Fibroblast of villous mesenchyme (primary cell): ENCODE measurements at places on chromosomes 2 and 18. TPM values are rescaled to one million over a fixed set of nuclear protein-coding genes. Genes with fewer than 3 reads are reported as not detected.

The QPCT gene
- 27.1 and 47.5 TPM in 2 replicates for total RNA-seq

The CD226 gene
- total RNA-seq = 0.97 and 2.6 TPM in 2 replicates

The CD8B gene
- total RNA-seq = not detected in 2 replicates

The DES gene
- total RNA-seq = 20.7 and 35.8 TPM in 2 replicates

The CCDC85A gene
- 2.3 and 5.2 TPM in 2 replicates for total RNA-seq

The IL18RAP gene
- total RNA-seq = not detected in 2 replicates

The INHBB gene
- under 0.01 TPM in 2 replicates for total RNA-seq

The CKAP2L gene
- total RNA-seq = 6.8 and 10.4 TPM in 2 replicates

The CCDC142 gene
- total RNA-seq = 27.2 and 29.6 TPM in 2 replicates

The WNT10A gene
- not detected in 2 replicates for total RNA-seq

The UBXN4 gene
- 66.7 and 96.3 TPM in 2 replicates for total RNA-seq

The PLB1 gene
- 0.32 and 3.0 TPM in 2 replicates for total RNA-seq

GRCh38 chr2:39124746-39125057, 3.9 kb upstream of the SOS1 start:
- DNase-seq = no peak

DNA sequence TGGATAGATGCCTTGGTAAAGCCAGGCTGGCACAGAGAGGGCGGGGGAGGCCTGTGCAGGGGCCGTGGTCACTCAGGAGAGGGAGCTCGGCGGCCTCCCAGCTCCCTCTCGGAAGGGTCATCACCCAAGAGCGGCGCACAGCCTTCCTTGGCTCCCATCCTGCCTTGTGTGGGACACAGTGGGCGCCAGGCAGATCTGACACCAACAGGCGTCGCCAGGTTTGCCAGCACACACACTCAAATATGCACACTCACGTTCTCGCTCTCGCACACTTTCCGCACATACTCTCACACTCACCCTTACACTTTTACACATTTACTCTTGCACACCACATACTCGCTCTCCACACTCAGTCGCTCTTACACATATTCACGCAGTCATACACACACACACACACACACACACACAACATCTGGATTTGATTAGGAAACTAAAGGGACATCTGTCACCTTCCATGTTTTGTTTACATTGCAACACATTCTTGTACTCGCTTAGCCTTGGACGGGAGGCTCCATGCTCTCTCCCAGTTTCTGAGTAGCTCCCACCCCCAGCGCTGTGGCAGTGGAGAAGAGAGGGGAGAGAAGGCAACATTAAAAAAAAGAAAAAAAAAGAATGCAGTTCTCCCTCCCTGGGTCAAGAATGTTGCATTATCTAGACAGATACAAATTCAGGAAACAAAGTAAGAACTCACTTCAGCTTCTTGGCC, 10.5 kb downstream of the CHMP1B start:
- DNase-seq = peak; percentile 65

- DNase-seq = no peak
Measured at GRCh38 chr18:75587131-75587530, 159.6 kb upstream of the SMIM21 start.

DNA sequence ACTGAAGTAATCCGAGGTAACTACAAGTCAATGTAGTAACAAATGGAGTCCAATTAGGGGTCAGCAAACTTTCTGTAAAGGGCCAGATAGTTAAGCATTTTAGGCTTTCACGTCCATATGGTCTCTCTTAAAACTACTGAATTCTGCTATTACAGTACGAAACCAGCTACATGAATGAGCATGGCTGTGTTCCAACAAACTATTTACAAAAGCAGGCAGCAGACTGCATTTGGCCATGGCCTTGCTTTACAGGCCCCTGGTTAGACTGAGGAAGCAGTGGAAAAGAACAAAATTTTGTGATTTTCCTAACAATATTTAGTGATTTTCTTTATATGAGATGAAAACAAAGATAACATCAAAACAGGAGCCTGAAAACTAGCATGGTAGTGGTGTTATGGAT, 64.0 kb downstream of the RTN4 start:
- no peak for DNase-seq

GRCh38 chr18:36590621-36591580, 237.9 kb downstream of the TPGS2 start:
- DNase-seq = no peak

- DNase-seq = no peak
Measured at GRCh38 chr2:151655663-151656398, 78.4 kb downstream of the NEB start.

GRCh38 chr2:220198896-220199295, 571.5 kb downstream of the SLC4A3 start:
- DNase-seq = peak; percentile 76

DNA sequence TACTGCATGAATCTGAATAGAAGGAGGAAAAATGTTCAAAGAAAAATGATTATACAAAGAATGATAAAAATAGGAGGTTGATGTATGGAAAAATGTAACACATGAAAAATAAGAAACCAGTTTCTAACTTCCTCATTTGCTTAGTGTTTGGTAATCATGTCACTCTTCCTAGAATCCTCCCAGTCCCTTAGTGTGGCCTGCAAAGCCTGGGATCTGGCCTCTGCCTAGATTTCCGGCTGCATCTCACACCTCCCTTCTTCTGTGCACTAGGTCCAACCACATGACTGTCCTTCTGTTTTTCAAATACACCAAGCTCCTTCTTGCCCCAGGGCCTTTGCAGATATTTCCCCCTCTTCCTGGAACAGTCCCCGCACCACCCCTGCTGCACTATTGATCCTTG, 76.8 kb upstream of the RBMS1 start:
- DNase-seq = no peak

GRCh38 chr2:151973013-151973900, 125.6 kb downstream of the CACNB4 start:
- DNase-seq = no peak

DNA sequence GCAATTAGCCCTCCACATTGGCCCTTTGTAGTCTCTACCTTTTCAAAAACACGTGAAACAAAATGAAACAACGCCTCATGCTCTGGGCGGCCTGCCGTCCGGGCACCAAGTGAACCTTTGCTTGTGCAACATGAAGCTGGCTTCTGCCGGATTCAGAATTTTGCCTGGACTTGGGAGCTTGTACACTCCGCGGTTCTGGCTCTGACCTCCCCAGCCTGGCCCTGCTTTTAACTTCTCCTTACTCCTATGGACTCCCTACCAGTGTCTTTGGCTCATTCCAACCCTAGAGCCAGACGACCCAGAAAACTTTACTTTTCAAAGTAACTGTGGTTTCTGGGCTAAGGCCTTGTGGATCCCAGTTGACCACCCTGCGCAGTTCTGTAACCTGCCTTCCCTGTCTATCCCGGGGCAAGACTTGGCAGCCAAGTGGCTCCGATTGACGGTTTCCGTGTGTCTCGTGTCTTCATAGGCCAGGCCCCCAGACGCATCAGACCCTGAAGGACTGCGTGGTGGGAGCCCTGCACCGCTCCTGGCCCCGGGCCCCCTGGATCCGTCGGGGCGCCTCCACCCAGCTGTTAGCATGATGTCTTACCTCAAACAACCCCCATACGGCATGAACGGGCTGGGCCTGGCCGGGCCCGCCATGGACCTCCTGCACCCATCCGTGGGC, 1.9 kb downstream of the OTX1 start:
- DNase-seq = no peak

- DNase-seq = no peak
Measured at GRCh38 chr18:79381811-79382311, 13.9 kb upstream of the NFATC1 start.

GRCh38 chr2:67313536-67313935, 83.6 kb upstream of the ETAA1 start:
- DNase-seq = no peak

- no peak for DNase-seq
Measured at GRCh38 chr18:53025247-53025646, 685.2 kb downstream of the DCC start.

GRCh38 chr2:106028192-106028591, 165.9 kb downstream of the UXS1 start:
- no peak for DNase-seq

DNA sequence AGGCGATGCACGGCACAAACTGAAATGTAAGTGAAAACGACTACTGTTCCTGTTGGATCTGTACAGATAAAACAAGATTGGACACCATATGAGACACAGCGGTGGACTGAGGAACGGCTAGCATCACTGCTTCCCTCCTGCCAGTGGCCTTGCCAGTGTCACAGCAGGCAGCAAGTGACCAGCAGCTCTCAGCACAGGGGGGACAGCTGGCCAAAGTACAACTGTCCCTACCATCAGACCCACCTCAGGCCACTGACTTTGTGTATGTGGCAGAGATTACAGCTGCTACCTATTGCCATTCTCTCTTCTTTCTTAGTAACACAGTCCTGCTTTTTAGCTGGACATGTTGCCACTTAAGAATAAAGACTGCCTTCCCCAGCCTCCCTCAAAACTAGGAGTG, 80.0 kb upstream of the SLC66A3 start:
- no peak for DNase-seq

GRCh38 chr2:45496869-45497268, 114.2 kb downstream of the SRBD1 start:
- DNase-seq = peak; percentile 33

GRCh38 chr18:31102025-31102684, at the start of gene DSC2:
Gene DSC2 (minus strand): TSS chr18:31102421. CDS start chr18:31101971, 450 bp downstream.
- no peak for DNase-seq

GRCh38 chr18:13643261-13643751, 83.1 kb downstream of the FAM210A start:
- DNase-seq = no peak

DNA sequence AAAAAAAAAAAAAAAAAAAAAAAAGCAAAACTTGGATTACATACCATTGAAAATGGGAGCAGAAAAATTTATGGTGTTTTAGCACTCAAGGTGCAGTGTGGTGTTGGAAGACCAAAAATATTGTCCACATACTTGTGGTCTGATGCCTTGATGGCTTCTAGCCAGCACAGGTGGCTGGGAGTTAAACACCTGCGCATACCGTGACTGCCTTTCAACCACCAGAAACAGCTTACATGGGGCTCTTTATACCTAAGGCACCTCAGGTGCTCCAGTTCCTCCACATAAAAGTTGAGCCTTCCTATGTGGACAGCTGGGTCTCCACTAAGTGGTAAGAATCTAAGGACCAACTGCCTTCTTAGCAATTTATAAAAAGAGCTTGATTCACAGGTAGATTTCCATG, 802.6 kb upstream of the CELF4 start:
- no peak for DNase-seq

GRCh38 chr2:19272941-19273470, 85.4 kb downstream of the OSR1 start:
- no peak for DNase-seq

- peak; percentile 79 for DNase-seq
Measured at GRCh38 chr18:59005262-59005661, 134.4 kb upstream of the SEC11C start.

DNA sequence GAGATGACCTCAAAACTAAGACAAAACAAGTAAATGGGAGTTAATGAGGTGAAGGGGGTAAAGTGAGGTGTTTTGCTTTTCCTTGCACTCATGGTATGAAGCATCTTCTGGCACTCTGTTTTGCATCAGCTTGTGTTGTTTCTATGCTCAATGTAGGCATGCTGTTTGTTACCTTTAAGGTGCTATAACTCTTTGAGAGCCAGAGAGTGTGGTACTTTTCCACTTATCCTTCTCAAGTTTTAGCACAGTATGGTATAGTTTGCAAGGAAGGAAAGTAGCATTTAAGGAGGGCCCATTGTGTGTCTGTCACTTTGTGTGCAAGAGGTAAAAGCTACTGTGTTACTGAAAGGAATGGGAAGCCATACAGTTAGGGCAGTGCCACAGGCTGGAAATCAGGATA, 17.5 kb upstream of the CXCR4 start:
- DNase-seq = no peak

- no peak for DNase-seq
Measured at GRCh38 chr18:52766002-52766545, 426.1 kb downstream of the DCC start.

DNA sequence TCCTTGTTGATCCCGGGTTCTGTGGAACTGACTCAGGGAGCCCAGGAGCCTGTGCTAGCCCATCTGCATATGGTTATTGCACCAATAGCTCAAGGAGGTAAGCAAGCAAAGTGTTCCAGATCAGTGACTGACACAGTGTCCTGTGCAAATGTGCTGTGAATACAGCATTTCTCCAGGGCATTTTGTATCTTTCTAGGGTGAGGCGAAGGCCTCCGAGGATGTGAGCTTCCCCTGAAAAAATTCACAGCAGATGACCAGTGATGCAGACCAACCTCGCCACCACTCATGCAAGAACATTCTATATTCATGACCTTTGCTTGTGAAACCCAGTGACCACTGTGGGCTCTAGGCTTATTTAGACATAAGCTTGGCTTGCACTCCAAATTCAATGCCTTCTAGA, 15.2 kb upstream of the NT5DC4 start:
- peak; percentile 64 for DNase-seq

- DNase-seq = no peak
Measured at GRCh38 chr2:24914713-24915112, 5.3 kb downstream of the ADCY3 start.

DNA sequence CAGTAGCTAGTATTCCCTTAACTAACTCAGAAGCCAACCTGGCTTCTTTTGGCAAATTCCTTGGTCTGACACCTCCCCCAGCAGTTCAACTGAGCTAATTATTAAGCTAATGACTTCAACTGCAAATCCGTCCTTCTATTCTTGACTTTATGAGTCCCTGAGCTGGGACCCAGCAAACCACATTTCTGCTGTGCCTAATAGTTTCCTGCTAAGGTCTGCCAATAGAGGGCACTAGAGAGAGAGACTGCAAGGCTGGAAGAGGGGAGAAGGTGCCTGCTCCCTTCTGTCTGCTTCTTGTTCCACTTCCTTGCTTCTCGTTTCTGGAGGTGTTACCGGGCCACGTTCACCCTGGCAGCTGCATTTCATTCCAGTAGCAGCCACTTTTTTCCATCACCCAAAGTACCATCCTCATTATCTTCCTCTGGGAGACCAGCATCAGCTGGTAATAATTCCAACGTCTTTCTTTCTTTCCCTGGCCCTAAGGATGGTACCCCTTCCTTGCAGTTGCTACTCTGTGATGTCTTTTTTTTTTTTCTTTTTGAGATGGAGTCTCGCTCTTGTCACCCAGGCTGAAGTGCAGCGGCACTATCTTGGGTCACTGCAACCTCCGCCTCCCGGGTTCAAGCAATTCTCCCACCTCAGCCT, 352.0 kb downstream of the TNS1 start:
- peak; percentile 75 for DNase-seq
